ENCODE measurements at places on chromosomes 13 and 19.

DNA sequence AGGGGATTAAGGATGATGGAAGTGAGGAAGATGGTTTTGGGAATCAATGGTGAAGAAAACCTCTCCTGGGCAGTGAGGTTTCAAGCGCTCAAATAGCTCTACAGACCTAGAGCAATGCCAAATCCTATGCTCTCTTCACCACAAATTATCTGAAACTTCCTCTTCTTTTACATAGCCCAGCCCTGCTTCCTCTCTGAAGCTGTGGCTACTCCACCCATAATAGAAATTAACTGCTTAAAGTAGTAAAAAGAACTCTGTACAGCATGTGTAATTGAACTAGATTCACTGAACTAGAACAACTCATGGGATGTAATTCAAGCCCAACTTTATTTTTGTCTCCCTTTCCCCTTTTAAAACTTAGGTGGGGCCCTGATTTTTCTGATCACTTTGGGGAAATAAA, 20.4 kb upstream of the IFT88 start:
- no peak for DNase-seq

- DNase-seq, result peak; percentile 97
Measured at GRCh38 chr19:38691938-38692457, 44.5 kb downstream of the ACTN4 start.

- DNase-seq, result no peak
Measured at GRCh38 chr19:8017808-8018207, 12.4 kb upstream of the ELAVL1 start.

- peak; percentile 39 for DNase-seq
Measured at GRCh38 chr13:114110091-114110829, 22.2 kb downstream of the RASA3 start.

DNA sequence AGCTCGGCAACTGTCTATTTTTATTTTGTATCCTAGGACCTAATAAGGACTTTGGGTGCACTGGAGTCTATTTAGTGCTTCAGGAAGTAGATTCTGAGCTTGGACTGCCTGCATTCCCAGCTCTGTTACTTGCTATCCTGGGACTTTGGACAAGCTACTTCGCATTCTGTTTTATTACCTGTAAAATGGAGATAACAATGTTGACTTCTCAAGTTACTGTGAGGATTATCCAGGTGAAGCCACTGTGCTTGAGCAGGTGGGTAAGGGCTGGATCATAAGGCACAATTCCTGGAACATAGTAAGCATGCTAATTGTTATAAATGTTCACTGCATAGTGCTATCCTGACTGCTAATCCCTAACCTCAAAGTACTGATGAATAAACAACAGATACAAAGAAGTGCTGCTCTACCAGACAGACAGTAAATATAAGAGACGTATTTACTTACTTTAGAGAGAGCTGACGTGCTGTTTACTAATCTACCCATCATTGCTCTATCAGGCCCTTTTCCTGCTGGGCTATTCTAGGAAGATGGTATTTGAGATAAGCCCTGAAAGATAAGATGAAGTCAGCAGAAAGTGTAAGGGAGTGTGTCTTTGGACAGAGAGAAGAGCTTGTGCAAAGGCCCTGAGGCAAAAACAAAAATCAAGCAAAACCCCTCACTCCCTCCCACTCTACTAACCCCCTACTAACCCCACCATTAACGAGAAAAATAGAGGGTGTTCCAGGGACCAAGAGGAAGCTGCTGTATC, 50.8 kb upstream of the FLT1 start:
- DNase-seq, result no peak

DNA sequence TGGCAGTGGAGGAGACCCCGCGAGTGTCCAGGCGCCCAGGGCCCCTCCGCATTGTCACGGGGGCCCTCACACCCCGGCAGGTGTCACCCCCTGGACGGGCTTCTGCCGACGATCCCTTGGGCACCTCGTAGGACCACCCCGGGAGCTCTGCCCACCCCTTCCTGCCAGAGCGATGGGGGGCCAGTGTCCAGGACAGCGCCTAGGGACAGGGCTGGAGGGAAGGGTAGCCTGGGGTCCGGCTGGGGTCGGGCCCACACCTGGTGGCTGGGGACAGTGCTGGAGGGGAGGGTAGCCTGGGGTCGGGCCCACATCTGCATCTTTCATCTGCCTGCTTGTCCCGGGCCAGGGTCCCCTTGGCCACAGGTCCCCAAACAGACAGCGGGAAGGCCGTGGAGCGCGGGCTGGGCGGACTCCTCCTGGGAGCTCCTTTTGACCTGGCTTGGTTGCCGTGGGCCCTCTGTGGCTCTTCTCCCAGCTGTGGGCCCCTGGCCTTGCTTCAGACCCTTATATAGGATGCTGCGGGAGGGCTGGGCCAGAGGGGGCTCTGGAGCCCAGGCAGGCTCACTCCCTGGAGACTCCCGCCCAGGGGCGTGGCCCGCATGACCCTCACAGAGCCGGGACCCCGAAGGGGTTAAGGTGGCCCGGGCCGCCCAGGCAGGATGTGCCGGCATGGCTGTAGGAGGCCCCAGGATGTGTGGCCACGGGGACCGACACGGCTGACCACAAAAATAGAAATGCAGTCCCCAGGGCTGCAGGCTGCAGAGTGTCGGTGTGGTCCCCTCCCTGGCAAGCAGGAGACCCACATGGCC, 74.1 kb upstream of the MCF2L start:
- no peak for DNase-seq

DNA sequence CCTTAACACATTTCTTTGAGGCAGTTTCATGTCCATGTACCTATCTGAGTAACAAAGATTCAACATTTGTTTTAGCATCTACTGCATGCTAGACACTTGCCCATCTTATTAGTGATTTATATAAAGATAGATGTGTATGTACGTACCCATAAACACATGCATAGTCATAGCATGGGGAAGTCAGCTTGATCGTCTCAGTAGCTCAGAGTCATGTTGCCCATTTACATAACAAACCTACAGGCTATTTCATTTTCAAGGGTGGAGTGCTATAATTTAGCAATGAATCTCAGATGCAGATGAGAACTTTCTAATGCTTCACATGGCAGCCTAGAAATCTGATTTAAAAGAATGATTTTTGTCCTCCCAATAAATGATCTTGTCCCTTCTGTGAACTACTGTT, 23.5 kb downstream of the FLT1 start:
- DNase-seq, result no peak

DNA sequence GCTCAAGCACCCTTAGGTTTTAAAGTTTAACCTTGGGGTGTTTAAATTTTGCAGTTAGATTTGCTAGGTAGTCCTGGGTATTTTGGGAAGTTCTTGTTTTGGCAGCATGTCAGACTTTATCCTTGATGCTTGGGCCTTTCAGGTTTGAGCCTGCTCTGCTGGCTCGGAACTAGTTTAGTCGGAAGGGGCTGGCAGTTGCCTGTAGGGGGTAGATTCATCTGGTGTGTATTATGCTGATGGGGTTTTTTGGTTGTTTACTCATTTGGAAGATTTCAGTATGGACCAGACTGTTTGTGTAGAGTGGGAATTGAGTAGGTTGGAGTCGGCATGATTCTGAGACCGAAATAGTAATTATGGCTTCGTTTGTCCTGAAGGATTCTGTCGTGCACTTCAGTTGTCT, 15.1 kb downstream of the ILF3 start:
- DNase-seq, result no peak

- DNase-seq, result no peak
Measured at GRCh38 chr19:16429066-16429758, 42.6 kb downstream of the EPS15L1 start.

DNA sequence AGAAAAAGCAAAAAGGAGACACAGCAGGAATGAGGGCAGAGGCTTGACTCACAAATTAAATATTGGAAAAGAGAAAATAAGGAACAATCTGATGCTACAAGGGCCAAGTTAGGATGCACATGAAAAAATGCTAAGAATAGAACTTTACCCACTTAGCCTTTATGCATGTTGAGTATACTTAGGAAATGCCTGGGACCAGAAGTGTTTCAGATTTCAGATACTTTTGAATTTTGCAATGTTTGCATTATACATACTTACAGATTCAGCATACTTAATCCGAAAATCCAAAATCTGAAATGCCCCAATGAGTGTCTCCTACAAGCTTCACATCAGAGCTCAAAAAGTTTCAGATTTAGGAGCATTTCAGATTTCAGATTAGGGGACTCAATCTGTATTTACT, 262.3 kb downstream of the ABCC4 start:
- DNase-seq, result no peak

- no peak for DNase-seq
Measured at GRCh38 chr13:74272826-74273225, 138.6 kb upstream of the KLF12 start.

DNA sequence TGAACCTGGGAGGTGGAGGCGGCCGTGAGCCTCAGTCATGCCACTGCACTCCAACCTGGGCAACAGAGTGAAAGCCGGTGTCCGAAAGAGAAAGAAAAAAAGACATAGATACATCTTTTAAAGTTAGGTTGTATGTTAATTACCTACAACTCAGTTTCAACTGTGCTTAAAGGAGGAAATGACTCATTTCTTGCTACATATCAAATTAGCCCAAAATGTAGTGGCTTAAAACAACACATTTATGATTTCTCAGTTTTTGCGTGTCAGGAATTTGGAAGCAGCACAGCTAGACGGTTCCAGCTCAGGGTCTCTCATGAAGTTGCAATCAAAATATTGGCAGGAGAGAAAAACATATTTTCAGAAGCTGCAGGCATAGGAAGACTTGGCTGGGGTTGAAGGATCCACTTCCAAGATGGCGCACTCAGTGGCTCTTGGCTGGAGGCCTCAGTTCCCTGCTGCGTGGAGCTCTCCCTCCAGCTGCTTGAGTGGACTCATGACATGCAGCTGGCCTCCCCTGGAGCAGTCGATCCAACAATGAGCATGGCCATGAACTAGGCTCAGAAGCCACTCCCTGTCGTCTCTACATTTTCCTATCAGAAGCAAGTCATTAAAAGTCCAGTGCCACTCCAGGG, 7.1 kb downstream of the LDLR start:
- DNase-seq, result peak; percentile 60

DNA sequence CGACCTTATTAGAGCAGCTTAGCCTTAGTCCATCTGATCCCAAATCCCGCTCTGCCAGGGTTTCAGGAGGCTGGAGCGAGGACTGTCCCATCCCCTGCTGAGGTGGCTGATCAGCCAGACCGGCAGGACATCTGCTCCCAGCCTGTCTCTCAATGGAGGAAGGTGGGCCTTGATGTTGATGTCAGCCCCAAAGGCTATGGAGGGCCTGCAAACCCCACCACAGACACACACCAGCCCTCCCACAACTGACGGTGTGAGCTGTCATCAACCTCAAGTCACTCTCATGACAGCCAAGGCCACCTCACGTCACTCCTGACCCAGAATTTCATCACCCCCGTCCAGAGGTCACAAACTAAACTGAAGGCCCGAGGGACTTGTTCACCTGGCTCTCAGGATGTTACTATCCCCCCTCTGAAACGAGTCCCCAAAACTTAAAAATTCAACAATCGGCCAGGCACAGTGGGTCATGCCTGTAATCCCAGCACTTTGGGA, 25.5 kb downstream of the RHPN2 start:
- DNase-seq, result no peak

DNA sequence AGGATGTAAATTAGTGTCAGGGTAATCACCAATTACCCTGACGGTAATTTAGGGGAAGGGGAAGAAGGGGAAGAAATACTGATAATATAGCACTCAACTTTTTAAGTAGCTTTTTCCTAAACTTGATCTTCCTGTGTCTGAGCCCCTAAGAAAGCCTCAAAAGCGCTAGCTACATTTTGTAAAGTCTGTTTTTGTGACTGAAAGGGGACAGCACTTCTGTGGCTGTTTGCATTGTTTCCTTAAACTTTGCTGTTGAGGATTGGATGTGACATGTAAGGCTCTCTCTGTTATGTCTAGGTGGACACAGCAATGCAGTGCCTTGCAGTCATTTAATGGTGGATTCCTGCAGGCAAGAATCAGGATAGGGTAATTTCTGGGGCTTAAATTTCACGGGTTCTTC, 42.8 kb downstream of the SPATA13 start:
- DNase-seq, result no peak

GRCh38 chr13:26601669-26602068, 44.2 kb downstream of the WASF3 start:
- peak; percentile 63 for DNase-seq

DNA sequence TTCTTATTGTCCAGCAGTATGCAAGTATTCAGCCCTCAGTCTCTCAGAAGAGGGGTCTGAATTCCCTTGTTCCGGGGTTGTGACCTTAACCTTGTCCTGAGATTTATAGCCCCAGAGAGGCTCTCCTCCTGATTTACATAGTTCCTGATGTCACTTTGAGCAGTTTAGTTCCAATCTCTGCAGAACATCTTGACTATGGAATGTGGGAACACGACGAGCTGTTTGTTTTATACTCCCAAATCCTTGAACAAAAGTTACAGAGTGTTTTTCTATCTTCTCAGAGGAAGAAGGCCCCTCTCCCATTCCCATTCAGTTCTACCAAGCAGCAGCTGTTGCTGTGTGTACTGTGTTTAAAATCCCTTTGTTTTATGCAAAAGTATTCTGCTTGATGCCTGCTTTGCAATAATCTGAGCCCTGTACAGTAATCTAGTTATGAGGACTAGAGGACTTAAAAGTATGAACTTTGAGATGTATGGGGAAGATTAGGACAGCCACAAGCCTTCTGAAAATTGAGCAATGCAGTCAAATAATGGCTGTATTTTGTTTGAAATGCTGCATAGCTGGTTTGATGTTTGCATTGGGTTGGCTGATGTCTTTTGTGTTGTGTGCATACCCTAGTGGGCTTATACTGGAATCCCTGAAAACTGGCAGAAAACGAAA, 74.7 kb downstream of the KL start:
- DNase-seq, result no peak

DNA sequence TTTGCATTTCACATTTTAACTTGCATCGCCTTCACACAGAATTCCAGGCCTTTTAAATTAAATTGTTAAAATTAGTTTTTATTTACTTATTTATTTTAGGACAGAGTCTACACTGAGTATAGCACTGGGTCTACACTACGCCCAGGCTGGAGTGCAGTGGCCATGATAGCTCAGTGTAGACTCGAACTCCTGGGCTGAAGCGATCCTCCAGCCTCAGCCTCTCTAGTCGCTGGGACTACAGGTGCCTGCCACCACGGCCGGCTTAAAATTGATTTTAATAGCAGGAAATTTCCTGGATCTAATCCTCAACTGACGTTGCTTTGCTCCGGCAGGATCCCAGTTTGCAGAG, 301 bp upstream of the ZNF610 start:
- no peak for DNase-seq

GRCh38 chr13:100131863-100132574, 43.1 kb downstream of the PCCA start:
- peak; percentile 89 for DNase-seq

DNA sequence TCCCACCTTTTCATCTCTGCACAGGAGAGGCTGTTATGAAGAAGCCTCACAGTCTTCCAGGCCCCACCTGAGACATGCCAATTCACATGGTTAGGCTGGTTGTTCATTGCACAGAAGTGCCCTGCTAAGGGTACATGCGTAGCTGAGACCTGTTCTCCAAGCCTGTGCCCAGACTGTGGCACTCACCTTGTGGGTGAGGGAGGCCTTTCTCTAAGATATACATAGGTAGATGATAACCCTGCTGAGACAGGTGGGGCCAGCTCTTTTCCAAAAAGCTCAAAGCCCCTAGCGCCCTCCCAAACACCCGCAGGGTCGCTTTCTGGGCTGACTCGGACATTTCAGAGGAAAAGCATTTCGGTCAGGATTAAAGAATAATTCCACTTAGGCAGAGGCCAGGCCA, 53.5 kb upstream of the ZNF507 start:
- no peak for DNase-seq

- DNase-seq, result peak; percentile 86
Measured at GRCh38 chr19:50723069-50723468, at the start of gene CLEC11A. Gene CLEC11A (plus strand): TSS chr19:50723364. CDS start chr19:50723526, 162 bp downstream.

- no peak for DNase-seq
Measured at GRCh38 chr13:108828086-108828815, 198.8 kb downstream of the MYO16 start.

Data from fibroblast of skin of abdomen (primary cell).